NCI-H1436 treated with DMSO at 0.1 percent for 48 hours (cell line): ENCODE measurements at places on chromosomes 2 and 18.

DNA sequence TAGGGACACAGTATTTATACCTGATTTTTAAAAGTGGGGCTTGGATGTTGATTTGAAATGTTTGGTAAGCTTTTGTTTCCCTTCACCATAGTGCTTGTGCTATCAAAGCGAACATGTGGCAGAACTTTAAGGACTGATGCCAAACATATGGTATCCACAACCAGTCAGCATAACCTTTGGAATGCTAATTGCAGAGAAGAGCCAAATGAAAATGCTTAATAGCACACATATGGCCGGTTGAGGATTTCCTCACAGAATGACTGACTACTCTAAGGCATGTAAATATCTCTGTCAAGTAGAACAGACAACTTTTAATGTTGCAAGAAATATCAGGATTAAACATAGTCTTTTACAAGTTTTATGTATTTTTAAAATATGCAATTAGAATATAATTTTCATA is 120.9 kb upstream of the COL3A1 start:
- no peak for DNase-seq

DNA sequence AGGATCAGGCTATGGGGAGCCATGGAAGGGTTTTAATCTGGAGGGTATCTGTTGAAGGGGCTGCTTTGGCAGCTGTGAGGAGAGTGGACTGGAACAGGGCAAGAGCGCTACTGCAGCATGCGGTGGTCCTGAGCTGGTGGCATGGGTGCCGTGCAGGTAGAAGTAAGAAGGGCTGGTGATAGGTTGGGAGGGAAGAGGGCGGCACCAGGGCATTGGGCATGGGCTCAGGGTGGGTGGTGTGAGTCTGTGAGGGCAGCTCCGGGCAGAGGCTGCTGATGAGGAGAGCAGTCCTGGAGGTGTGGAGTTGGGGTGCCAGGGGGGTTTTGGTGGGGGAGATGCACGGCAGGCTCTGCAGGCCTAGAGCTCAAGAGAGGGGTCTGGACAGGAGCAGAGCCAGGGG is 2.1 kb downstream of the ACTG2 start:
- DNase-seq = no peak

DNA sequence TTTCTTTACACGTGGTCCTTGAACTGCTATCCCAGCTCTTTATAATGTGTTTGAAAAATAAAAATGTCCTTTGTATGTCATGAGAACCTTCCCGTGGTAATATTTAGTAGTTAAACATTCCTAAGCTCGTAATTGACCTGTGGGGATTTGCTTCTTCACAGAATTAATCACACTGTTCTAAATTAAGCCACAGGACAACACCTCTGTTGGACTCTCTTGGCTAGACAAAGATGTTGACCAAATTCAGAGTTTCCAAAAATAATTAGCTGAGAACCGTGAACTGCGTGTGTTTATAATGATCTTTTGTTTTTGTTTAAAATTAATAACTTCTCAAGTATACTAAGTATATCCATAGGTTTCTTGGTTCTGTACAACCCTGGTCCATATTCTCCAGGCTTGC is 146.1 kb downstream of the GBX2 start:
- DNase-seq = no peak

DNA sequence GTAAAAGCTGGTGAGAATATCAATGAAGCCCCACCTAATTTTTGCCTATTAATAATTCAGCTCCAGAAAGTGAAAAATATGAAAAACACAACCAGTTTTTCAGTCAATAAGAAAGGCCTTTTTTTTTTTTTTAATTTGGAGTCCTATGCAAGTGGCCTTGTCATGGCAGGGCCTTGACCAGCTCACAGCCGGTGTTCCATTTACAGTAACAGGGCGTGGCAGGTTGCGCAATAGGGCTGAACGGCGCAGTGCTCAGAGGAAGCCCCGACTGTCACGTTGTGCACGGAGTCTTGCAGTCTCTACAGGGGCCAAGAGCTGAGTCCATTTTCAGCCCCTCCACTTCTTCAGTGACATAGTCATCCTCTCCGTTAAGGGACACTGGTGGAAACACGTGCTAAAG is 184.1 kb upstream of the FN1 start:
- DNase-seq = no peak

GRCh38 chr2:120802158-120802557 is 66.5 kb downstream of the GLI2 start:
- DNase-seq = no peak
